NCI-H510A treated with DMSO at 0.1 percent for 48 hours (cell line): ENCODE measurements at places on chromosomes 5 and 9.
A peak's percentile ranks its signal among the peaks of the same experiment; 100 is the strongest.

- no peak for DNase-seq
Measured at GRCh38 chr9:134213881-134214341, 49.5 kb upstream of the RNU6ATAC start.

- DNase-seq: peak; percentile 84
Measured at GRCh38 chr9:35102769-35103659, at the start of gene STOML2. TSS of gene STOML2 (minus strand) at chr9:35103131. CDS start at chr9:35103094, 37 bp downstream.

DNA sequence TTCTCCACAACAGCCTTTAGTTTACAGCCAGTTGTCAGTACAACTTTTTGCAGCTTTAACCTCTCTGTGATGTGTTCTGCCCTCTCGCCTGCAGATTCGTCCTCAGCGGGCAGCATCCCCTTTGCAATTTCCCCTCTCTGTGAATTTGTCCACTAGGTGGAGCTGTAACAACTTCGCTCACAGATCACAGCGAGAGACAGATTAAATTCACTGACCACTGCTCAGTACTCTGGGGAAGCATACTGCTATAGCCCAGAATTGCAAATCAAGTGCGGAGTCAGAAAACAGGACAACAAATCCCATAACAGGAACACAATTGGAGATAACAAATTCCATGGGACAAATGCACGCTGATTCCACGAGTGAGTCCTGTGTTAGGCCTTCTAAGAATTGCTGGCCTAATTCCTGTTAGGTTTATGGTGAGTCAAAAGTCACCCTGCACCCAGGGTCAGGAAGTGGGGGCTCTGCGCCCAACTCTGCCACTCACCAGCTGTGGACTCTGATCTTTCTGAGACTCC is 2124.9 kb downstream of the MAT2B start:
- peak; percentile 9 for DNase-seq

DNA sequence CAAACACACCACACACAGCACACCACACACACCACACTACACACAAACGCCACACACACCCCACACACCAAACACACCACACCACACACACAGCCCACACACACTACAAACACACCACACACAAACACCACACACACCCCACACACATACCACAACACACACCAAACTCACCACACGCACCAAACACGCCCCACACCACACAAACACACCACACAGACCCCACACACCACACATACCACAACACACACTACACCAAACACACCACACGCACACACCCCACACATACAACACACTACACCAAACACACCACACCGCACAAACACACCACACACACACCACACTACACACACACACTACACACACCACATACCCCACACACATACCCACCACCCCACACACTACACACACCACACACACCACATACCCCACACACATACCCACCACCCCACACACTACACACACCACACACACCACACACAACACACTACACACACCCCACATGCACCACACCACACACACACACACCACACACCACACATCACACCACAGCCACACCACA is 151.2 kb downstream of the ERCC6L2 start:
- no peak for DNase-seq

DNA sequence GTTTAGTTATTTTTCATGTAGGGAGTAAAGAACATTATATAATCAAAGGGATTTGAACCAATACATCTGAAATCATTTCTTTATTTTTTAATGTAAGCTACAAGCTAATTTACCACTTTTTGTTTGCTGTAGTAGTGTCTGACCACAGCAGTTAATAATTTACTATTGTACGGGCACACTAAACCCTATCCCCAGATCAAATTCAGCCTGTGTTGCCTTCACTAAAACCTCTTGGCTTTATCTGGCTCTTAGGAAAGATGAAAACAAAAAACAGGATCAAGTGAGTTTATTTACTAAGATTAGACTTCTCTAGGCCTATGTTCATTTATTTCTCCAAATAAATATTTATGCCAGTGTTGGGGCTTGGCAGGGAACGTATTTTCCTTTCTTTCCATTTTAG is 384.1 kb downstream of the EBF1 start:
- DNase-seq: no peak

DNA sequence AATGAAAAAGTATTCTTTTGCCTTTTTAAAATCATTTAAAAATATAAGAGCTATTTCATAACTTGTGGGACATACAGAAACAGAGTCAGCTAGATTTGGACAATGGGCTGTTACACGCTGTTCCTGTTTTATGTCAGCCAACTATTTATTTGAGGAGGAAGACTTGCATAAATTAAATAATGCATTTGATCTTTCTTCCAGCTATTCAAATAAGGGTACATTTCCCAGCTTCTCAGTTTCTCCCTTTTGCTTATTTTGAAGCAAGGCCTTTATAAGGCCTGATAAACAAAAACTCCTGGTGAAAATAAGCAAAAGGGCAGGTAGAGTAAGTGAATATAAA is 6.5 kb downstream of the STOM start:
- no peak for DNase-seq

DNA sequence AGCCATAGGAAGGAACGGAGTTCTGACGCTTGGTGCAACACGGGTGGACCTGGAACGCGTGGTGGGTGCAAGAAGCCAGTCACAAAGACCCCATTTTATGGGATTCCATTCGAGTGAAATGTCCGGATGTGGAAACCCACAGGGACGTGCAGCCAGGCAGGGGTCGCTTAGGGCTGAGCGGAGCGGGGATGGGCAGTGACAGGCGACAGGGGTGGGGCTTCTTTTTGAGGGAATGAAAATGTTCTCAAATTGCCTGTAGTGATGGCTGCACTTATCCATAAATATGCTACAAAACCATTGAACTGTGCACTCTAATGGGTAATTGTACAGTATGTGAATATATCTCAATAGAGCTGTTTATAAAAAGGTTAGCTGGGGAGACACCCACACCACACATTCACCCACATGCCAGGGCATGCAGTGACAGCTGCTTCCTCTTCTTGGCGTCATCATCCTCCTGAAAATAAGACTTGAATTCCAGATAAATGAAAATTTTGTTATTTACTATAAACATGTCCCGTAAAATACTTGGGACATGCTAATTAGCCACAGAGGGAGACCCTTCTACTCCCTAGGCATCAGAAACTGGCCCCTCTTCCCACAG is 71.3 kb upstream of the OLFM1 start:
- no peak for DNase-seq

GRCh38 chr9:6712041-6712440 is 45.7 kb upstream of the KDM4C start:
- DNase-seq: no peak

DNA sequence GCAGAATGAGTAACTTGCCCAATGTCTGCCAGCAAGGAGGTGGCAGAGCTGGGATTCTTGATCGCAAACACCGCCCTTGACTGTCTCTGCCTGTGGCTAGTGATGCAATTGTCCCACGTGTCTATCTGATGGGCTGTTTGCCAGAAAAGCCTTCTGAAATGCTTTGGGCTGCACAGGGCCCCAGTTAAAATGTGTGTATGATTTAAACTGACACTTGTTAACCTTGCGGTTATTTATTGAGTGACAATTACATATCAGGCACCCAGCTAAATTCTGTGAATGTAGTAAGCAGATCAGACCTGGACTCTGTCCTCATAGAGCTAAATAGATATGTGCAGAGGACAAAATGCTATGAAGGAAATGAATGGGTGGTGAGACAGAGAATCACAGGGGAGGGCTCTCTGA is 11.6 kb upstream of the IL12B start:
- DNase-seq: no peak

- no peak for DNase-seq
Measured at GRCh38 chr5:3311433-3311832, 284.2 kb upstream of the IRX1 start.

DNA sequence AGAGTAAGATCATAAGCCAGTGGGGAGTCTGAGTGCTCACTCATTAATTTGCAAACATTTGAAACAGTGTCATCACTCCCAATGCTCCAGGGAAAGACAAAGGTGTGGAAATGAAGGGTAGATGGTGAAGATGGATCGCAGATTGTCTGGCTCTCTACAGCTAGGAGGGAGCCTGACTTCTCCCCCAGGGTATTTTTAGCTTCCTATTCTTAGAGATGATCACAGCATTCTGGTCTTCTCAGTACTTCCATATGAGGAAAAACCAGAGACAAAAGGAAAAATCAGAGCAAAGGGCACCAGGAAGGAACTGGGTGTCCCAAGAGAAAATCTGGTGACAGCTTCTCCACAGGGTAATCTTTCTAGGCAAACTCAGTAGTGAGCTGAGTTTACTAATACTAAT is 401.9 kb upstream of the GRIA1 start:
- no peak for DNase-seq

DNA sequence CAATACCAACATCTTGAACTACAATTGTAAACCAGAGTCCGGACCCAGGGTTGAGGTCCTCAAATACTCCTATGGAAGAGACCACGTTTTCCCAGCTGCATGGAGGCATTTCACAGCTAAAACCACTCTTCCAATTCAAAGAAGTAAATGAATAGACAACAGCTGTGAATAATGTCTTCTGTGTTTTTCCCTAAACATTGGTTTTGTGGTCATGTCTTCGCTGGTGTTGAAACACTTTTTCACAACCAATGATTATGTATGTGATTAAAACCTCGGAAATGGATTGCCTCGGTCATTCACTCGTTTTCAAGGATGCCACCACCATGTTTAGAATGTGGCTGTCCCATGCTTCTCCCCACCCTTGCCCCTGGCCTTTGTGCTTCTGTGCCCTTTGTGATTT is 9.4 kb upstream of the TENT4A start:
- DNase-seq: no peak

DNA sequence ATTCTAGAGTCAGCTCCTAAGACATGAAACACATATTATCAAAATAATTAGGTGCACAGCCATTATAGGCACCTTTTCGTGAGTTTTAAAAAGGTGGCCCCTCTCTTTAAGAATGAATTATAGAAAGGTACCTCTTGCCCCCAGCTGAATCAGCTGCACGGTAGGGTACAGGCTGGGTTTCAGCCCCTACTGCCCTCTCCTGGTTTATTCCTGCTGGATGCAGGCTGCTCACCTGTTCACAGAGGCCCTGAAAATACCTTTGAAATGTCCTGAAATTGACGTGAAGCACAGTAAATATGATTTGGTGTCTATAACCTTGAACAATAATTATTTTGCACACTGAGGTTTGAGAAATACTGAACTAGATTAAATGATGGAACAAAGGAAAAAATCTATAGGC is 504.8 kb upstream of the SGCD start:
- no peak for DNase-seq

DNA sequence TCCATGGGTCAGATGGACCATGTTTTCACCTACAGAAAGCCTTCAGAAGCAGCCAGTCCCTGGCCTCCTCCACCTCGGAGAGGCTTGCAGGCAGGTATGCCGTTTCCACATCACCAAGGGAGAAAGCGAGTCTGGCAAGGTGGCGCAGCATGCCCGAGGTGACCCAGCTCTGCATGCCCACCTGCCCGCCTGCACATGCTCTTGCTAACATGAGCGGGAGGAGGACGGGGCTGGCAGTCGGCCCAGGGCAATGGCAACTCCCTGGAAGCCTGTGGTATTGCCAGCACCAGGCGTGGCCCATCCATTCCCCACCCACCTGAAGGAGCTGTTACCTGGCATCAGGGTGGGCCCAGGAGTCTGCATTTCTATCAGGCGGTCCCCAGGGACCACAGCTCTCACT is 3.3 kb upstream of the NINJ1 start:
- DNase-seq: no peak

DNA sequence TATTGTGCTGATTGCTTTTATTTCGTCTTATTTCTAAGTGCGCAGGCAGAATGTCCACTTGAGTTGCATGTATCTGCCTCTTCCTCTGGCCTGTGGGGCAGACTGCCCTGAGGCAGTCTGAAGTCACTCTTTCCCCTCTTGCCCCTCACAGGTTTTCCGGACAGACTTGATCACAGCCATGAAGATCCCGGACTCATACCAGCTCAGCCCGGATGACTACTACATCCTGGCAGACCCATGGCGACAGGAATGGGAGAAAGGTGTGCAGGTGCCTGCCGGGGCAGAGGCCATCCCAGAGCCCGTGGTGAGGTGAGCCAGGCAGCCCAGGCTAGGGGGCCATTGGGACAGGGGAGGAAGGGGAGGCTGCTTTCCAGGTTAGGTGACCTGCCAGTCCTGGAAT is 26.4 kb downstream of the JADE2 start:
- DNase-seq: no peak

GRCh38 chr5:10474521-10475075 is 32.9 kb downstream of the ROPN1L start:
- DNase-seq: no peak

DNA sequence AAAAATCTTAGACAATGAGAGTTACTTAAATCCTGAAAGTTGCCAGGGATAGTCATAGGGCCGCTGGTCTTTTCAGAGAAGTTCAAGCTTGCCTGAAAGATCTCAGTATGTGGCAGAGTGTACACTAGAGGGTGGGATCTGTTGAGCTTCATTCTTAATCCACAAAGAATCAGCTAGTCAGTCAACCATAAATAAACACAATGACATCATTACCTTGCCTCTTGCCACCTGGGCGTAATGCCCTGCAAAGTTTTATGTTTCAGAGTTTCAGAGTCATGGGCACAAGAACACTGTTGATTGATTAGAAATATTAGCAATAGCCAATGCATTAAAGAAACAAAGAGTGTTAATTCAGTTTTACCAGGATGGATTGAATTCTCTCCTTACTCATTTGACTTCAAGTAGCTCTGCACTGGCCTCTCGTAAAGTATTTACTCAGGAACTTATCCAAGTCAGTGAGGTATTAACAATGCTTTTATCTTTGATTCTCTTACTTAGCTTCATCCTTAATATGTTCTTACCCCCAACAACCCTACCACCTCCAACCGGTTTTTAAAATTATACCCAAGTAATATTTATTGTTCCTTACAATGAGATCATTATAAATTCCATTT is 14.3 kb upstream of the ANXA1 start:
- peak; percentile 50 for DNase-seq

DNA sequence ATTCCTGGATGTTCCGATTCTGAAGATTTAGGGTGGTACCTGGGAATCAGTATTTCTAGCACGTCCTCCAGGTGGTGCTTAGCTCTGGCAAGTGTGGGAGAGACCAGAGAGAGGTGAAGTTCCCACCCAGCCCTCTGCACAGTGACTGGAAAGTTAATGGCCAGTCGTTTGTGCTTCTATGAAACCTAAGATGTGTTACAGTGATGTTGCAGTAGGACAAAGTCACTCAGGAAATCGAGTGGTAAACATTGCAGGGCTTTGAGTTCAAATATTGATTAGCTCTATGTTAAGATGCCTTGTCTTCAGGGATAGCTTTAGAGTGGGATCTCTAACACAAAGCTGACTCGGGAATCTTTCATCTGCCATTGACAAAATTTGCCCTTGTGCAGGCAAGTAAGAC is 55.6 kb downstream of the PIK3R1 start:
- DNase-seq: no peak

DNA sequence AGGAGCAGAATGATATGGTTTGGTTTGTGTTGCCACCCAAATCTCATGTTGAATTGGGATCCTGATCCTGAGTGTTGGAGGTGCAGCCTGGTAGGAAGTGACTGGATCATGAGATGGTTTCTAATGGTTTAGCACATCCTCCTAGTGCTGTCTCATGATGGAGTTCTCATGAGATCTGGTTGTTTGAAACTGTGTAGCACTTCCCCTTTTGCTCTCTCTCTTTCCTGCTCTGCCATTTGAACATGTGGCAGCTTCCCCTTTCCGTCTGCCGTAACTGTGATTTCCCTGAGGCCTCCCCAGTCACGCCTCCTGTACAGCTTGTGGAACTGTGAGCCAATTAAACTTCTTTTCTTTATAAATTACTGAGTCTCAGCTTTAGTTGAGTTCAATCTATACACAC is 756.8 kb upstream of the CDH6 start:
- no peak for DNase-seq

- no peak for DNase-seq
Measured at GRCh38 chr9:21171351-21171750, 4.9 kb upstream of the IFNA21 start.
